ENCODE measurements at places on chromosomes 5 and 9. TPM values are rescaled to one million over a fixed set of nuclear protein-coding genes. Genes with fewer than 3 reads are reported as not detected.
A peak's percentile ranks its signal among the peaks of the same experiment; 100 is the strongest.

- no peak for DNase-seq
Measured at GRCh38 chr9:78242041-78242440, 6.2 kb downstream of the CEP78 start.

Gene SLC6A3
- 0.85 TPM for total RNA-seq

Gene MYMK
- total RNA-seq = not detected

Gene CDKN2B-AS1
- not detected for total RNA-seq

- DNase-seq = peak; percentile 87
Measured at GRCh38 chr5:148443998-148444397, 60.2 kb downstream of the FBXO38 start.

DNA sequence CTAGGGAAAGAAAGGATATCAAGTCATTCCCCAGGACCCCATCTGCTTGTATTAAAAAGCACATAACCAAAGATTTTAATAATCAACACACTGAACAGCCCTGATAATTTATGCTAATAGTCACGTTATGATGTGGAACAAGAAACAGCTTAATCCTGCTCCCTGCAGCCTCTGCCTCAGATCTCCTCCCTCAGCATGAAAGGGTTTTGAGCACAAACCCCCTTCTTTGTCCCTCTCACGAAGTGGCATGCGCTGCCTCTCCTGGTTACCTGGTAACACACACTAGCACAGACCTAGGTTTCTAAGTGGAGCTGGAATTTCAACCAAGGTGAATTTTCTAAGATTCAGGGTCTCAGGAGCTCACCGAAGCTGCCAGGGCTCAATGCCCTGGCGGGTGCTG lies 5.1 kb downstream of the IGFBPL1 start:
- DNase-seq = peak; percentile 48

DNA sequence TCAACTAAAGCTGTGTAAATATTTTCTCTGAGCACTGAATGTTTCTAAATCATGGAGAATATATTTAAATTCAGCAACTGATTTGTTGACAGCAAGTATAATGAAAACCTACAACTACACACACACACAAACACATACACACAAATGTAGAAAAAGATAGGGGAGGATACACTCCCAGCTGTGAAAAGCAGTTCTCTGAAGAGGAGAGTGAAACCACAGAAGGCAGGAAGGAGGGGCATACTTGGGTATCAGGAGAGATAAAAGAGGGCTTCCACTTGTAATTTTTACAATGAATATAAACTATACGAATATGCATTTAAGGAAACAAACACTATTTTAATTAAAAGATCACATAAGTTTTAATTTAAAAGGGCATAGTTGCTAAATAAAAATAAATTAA lies 227.8 kb upstream of the SLC24A2 start:
- no peak for DNase-seq

Gene WDR38
- total RNA-seq = not detected

DNA sequence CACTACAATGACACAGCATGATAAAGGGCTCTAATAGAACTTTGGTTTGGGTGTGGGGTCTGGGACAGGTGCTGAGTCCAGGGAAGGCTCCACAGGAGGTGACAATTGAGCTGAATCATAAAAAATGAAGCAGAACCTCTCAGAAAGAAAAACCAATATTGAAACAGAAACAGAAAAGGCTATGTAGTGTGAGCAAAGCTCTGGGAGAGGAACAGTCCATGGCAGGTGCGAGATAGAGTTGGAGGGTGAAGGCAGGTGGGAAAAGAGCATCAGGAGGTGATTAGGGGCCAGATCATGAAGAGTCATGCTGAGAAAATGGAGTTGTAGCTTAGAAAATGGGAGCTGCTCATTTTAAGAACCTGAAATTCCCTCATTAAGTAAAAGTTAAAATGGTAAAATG lies 164.9 kb downstream of the KCTD16 start:
- no peak for DNase-seq

Gene SPAG8
- not detected for total RNA-seq

- DNase-seq = no peak
Measured at GRCh38 chr9:110095776-110096175, 112.2 kb downstream of the C9orf152 start.

- peak; percentile 66 for DNase-seq
Measured at GRCh38 chr5:9898319-9898718, 268.2 kb upstream of the TAS2R1 start.

Gene CAVIN4
- 6.0 TPM for total RNA-seq

Gene TNFSF15
- total RNA-seq = 0.08 TPM

GRCh38 chr5:179194201-179194910 lies 134.2 kb downstream of the ZNF354C start:
- no peak for DNase-seq

GRCh38 chr5:179287071-179287470 lies 58.2 kb downstream of the ADAMTS2 start:
- no peak for DNase-seq

- DNase-seq = no peak
Measured at GRCh38 chr9:126123927-126124326, 202.7 kb upstream of the MVB12B start.

- no peak for DNase-seq
Measured at GRCh38 chr9:135211524-135211890, 124.0 kb downstream of the OLFM1 start.

- no peak for DNase-seq
Measured at GRCh38 chr9:22065431-22066200, 56.5 kb upstream of the CDKN2B start.

- no peak for DNase-seq
Measured at GRCh38 chr5:106634375-106634774, 1036.4 kb downstream of the EFNA5 start.

DNA sequence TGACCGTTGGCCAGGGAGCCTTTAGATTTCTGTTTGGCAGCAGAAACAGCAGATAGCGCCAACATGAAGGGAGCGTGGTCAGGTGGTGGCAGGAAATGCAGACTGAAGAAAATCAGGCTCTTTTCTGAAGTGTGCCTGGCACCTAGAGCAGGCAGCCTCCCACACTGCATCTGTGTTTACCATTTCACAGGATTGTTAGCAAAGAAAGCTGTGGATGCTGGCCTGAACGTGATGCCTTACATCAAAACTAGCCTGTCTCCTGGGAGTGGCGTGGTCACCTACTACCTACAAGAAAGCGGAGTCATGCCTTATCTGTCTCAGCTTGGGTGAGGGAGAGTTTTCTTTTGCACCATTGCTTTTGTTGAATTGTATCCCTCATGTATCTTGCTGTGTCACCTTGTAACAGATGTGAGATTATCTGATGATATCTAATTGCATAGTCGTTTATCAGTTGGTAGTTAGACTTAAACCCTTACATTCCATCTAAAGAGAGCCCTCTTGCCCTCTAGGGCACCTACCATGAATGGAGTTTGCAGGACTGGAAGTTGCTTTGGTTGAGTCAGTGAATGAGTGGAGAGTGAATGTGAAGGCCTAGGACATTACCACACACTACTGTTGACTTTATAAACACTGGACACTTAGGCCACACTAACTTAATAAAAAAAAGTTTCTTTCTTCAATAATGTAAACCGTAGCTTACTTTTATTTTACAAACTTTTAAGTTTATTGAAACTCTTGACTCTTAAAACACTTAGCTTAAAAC lies 42.8 kb downstream of the ACO1 start:
- DNase-seq = no peak

Gene TEX48
- not detected for total RNA-seq

DNA sequence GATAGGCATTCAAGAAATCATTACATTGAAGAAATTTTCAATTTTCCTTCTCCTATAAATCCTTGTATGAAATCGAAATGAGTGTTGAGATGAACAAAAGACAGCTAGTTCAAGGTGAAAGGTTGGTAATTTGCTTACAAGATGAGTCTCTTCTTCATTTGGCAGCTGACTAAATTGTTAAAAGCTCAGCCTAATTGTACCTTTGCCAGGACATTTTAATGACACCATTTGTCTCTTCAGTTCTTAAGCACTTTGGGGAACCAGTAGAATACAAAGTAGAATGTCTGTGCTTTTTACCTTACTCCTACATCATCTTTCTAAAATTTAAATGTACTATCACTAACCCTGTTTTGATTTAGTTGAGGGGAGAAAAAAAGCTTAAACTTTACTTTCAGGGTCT lies 59.4 kb downstream of the GRAMD2B start:
- DNase-seq = no peak

DNA sequence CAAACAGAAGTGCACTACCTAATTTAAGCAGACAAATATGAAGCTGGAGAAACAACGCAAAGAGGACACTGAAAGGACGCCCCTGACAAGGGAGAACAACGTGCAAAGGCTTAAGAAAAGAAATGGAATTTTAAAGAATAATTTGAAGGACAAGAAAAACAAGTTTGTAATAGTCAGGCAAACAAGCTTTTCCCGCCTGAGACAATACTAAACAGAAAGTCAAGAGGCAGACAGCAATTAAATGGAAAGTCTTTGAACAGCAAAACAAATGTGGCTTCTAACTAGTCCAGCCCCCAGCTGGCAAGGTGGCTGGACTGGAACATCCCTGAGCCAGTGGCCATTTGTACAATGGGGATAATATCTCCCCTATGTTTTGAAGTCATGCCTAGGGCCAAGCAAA lies 63.3 kb downstream of the SIL1 start:
- no peak for DNase-seq

Gene LCN2
- total RNA-seq = not detected

GRCh38 chr5:38670878-38671277 lies 114.4 kb upstream of the LIFR start:
- no peak for DNase-seq

GRCh38 chr5:173472784-173473278 lies 143.6 kb downstream of the BOD1 start:
- DNase-seq = no peak

DNA sequence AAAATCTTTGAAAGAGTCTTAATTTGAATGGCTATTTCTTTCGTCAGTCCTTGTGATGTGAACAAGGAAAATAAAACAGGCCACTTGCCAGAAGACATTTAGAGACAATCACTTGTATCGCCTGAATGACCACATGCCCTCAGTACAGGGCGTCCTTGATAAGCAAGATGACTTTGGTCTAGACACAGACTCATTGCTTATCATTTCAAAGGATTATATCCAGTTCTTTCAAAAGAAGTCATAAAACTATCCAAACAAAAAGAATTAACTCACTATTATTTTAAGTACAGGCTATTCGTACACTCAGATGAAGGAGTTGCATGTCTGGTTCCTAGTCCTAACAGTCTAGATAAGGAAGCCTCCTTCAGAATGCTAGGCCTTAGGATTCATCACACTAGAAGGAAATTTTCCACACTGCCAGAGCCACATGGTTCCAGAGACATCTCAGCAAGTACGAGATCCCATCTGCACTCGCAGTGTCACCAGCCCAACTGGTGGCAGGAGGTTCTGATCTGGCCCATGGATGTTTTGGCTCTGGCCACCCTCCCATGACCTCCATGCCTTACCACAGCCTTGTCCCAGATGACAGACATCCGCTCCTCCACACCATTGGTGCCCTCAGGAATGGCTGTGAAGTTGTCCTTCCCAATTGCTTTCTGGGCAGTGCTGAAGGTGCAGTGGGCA lies 109.6 kb downstream of the DPYSL3 start:
- DNase-seq = no peak

Gene IFNK
- not detected for total RNA-seq

- DNase-seq = peak; percentile 38
Measured at GRCh38 chr5:174118823-174119467, 73.4 kb downstream of the NSG2 start.

- peak; percentile 29 for DNase-seq
Measured at GRCh38 chr5:39148983-39149534, 70.3 kb downstream of the FYB1 start.

DNA sequence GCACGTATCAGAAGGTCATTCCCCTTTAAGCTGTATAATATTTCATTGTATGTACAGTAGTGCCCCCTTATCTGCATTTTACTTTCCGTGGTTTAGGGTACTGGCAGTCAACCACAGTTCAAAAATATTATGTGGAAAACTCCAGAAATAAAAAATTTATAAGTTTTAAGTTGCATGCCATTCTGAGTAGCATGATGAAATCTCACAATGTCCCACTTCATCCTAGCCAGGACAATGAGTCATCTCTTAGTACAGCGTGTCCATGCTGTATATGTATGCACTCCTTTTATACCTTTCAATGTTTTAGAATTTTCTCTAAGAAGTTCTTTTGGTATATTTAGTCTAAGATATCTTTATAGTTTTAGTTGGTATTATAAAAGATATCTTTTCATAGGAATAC lies 115.0 kb upstream of the HAND1 start:
- DNase-seq = no peak

DNA sequence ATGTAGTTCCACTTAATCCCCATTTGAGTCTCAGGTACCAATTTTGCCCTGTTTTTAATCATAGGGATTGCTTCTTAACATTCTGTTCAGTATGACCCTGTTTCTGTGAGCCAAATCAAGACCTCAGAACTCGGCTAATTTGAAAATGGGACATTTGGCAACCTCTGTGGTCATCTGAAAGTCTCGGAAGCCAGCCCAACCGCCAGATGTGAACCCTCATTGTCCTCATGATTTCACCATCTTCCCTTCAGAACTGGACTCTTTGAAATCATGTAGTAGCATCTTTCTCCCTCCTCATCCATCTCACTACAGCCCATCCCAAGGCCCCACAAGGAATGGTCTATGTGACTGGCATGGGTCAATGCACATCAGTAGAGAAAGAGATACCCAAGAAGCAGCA lies 88.9 kb downstream of the S1PR3 start:
- no peak for DNase-seq

DNA sequence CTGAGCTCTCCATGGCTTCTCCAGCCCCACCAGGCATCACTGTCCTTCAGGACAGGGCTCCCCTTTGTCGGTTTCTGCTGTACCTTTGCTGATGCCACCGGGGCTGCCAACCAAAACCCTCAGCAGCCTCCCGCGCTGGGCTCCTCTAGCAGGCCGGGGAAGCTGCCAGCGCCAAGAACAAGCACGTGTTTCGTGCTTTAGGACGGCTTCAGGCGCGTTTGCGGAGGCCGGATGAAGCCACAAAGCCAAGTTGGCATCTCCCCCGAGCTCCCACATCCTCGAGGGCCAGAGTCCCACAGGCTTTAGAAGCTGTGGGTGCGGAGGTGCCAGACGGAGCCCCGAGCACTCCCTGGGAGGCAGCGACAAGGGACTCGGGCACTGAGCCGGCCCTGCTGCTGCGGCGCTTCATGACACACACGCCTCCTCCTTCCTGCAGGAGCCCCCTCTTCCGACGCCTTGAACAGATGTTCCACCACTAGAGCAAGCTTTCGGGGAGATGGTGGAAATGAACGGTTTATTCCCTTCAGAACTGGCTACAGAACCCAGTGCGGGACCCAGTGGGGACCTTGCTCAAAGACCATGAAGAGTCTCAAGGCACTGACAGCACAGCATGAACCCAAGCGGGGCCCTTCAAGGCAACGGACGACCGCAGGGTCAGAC lies 36.7 kb downstream of the SARDH start:
- no peak for DNase-seq

Gene LCN10
- 9.8 TPM for total RNA-seq

GRCh38 chr9:35736201-35736633 lies 3.8 kb downstream of the CREB3 start:
- peak; percentile 87 for DNase-seq
